ENCODE measurements at places on chromosomes 16 and 17. TPM values are rescaled to one million over a fixed set of nuclear protein-coding genes. Genes with fewer than 3 reads are reported as not detected.

DNA sequence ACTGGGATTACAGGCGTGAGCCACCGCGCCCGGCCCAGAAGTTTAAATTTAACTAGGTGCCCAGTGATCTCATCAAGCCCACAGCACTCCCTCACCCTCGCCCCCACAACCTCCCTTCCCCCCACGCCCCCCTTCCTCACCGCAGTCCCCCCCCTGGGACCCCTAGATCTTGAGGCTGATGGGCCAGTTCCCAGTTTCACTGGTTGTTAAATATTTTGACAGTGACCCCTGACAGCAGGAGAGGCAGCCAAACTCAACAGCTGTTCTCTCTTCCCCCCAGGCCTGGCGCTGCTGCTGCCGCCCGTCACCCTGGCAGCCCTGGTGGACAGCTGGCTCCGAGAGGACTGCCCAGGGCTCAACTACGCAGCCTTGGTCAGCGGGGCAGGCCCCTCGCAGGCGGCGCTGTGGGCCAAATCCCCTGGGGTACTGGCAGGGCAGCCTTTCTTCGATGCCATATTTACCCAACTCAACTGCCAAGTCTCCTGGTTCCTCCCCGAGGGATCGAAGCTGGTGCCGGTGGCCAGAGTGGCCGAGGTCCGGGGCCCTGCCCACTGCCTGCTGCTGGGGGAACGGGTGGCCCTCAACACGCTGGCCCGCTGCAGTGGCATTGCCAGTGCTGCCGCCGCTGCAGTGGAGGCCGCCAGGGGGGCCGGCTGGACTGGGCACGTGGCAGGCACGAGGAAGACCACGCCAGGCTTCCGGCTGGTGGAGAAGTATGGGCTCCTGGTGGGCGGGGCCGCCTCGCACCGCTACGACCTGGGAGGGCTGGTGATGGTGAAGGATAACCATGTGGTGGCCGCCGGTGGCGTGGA, 15.6 kb downstream of the QPRT start:
- no peak overlapping the region for H3K4me3 ChIP-seq
- DNase-seq, result peak; percentile 93
- H3K27ac ChIP-seq, result no peak overlapping the region
- no peaks in the 10 kb centered on the region for H3K36me3 ChIP-seq
- H3K27me3 ChIP-seq, result peaks cover 8% of the 10 kb centered on the region
- no peaks in the 10 kb centered on the region for H3K4me1 ChIP-seq

DNA sequence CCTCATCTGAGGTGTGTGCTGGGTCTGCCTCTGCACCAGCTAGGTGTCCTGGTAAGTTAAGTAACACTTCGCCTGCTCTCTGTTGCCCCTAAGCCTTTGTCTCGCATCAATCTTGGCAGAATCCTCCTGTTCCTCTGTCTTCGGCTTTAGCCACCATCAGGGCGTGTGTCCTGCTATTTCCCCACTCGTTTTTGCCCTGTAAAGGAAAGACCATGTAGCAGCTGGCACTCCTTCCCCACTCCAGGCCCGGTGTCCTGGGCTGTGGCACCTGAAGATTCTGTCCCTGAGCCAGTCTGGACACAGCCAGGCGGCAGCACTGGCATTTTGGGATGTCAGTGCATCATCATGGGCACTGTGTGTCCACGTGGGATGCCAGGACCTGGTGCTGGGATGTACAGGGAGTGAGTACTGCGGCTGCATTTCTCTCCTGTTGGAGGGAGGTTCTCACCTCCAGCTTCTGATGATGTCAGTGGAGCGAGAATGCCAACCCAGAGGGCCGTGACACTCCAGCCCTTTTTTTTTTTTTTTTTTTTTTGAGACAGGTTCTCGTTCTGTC, 26.2 kb upstream of the FOXK2 start:
- peaks cover 40% of the 10 kb centered on the region for H3K4me1 ChIP-seq
- no peaks in the 10 kb centered on the region for H3K36me3 ChIP-seq
- peak overlapping the region; percentile 1 for H3K4me3 ChIP-seq
- H3K27me3 ChIP-seq, result no peaks in the 10 kb centered on the region
- peak overlapping the region; percentile 72 for H3K27ac ChIP-seq
- peak; percentile 46 for DNase-seq

DNA sequence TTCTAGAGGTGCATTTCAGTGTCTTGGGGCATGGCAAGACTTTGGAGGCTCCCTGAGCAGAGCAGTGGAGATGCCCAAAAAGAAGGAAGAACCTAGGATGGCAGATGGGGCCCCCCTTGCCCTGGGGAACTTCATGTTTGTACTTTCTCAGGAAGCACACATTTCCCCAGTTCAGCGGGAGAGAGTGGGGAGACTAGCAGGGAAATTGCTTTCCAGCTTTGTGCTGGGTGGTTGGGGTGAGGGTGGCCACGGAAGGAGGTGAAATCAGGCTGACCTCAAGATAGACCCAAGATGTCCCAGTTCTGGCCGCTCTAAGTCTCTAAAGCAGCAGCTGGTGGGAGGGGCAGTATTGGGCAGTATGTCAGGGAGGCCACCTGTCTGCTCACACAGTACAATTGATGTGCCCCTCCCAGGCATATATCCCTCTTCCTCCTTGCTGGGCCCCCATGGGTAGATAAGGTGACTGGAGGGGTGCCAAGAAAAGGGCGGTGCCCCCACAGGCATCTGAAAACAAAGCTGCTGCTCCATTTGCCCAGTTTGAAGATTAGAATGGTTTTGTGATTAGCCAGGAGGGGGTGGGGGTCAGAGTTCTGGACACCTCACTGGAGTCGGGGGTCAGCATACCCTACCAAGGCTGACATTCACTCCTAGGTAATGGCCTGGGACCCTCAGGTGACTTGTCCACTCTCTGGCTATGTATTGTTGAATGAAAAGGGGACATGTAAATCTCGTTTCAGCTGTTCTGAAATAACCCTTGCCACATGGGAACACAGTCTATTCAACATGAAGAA, 17.1 kb upstream of the NAGLU start:
- H3K4me1 ChIP-seq, result peaks cover 62% of the 10 kb centered on the region
- peak; percentile 36 for DNase-seq
- H3K4me3 ChIP-seq, result peak overlapping the region; percentile 28
- no peaks in the 10 kb centered on the region for H3K27me3 ChIP-seq

DNA sequence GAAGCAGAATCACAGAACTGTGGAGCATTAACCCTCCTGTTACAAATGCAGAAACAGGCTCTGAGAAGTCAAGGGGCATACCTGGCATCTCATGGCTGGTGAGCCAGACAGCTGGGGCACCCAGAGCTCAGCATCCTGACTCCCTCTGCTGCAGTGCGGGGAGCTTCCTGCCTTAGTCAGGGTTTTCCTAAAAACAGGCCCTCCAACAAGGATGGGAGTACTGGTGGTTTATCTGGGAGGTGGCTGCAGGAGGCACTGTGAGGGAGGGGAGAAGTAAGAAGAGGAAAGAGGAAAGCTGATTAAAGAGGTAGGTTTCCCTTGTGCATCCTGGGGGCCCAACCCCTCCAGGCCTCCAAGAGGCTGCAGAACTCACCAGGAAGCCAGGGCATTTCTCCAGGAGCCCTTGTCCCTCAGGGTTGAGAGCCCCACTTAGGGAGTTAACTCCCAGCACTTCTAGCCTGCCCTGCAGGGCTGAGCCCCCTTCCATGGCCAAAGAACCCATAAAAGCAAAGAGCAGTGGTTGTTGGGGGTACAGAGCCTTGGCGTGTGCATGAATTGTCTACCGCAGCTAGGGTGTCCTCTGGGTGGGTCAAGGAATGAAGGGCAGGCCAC, 261.5 kb upstream of the RPL38 start:
- no peaks in the 10 kb centered on the region for H3K27me3 ChIP-seq
- no peak for DNase-seq
- H3K4me3 ChIP-seq, result no peak overlapping the region
- H3K27ac ChIP-seq, result no peak overlapping the region
- no peaks in the 10 kb centered on the region for H3K36me3 ChIP-seq
- H3K4me1 ChIP-seq, result no peaks in the 10 kb centered on the region

GRCh38 chr17:37461668-37462067, 28.0 kb upstream of the DUSP14 start:
- peaks cover 17% of the 10 kb centered on the region for H3K36me3 ChIP-seq
- no peak overlapping the region for H3K4me3 ChIP-seq
- H3K4me1 ChIP-seq, result peaks cover 15% of the 10 kb centered on the region
- no peak overlapping the region for H3K27ac ChIP-seq
- no peaks in the 10 kb centered on the region for H3K27me3 ChIP-seq

DNA sequence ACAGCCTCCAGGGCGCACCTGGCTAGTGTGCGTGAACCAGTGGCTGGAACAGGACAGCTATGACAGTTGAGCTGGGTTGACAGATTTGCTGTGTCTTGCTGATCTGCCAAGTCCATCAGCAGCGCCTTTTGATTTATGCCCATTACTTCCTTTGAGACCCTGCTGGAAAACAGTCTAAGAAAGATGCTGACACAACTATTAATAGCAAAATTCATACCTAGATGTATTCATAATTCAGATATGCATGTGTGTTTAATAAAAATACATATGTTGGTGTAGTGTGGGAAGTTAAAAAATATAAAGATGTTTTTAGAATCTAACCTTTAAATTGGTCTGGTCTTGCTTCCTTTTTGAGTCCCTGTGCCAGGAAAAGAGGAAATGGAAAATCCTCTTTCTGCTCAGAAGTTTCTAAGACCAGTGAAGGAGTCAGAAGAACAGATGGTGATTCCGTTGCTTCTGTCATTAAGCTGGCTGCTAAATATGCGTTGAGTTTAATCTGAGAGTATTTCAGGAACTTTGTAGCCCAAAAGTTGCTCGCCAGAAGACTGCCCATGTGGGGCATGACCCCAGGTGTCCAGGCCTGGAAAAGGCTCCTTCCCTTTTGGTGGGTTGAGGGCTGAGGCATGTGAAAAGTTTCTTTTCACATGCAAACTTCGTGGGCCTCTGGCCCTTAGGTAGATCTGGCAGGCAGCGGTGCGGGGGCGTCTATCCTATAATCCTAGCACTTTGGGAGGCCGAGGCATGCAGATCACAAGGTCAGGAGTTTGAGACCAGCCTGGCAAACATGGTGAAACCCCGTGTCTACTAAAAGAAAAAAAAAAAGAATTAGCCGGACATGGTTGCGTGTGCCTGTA, 40.0 kb upstream of the ENDOV start:
- H3K27me3 ChIP-seq, result no peaks in the 10 kb centered on the region
- H3K36me3 ChIP-seq, result peaks cover 95% of the 10 kb centered on the region
- DNase-seq, result peak; percentile 29
- no peaks in the 10 kb centered on the region for H3K4me1 ChIP-seq

GRCh38 chr17:5042157-5043022, 7.2 kb upstream of the SLC52A1 start:
- H3K27ac ChIP-seq, result no peak overlapping the region
- no peaks in the 10 kb centered on the region for H3K27me3 ChIP-seq
- H3K4me1 ChIP-seq, result no peaks in the 10 kb centered on the region
- DNase-seq, result no peak

DNA sequence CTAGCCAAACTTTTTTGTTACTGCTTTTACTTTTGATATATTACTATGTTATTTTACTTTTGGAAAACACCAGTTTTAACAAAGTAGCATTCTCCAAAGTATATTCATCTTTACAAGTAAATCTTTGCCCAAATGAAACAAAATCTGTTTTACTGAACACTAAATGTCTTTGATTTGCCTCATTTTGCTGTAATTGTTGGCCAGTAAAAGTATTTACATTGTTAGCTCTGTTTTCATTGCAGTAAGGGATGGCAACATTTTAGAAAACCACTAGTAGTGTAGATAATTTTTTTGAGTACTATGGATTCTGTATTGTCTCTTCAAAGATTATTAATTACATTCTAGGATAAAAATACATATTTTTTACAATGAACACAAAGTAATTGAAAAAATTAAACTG, 10.6 kb downstream of the SNTB2 start:
- H3K27me3 ChIP-seq, result no peaks in the 10 kb centered on the region
- no peaks in the 10 kb centered on the region for H3K36me3 ChIP-seq
- H3K27ac ChIP-seq, result no peak overlapping the region
- no peak for DNase-seq
- H3K4me1 ChIP-seq, result peaks cover 27% of the 10 kb centered on the region

DNA sequence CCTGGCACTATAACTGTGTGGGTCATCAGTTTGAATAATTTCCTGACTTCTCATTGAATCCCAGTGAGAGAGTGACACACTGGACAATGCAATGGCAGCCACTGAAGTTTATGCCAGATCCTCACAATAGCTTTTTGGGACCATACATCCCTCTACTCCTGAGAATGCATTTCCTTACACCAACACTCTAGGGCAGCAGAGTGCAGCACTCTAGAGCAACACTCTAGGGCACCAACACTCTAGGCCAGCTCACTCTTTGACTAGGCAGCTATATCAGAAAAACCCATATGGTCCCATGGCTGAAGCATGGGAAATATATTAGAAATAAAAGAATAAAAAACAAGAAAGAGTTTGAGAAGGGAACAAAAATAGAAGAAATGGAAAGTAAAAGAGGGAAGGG, 309.2 kb downstream of the MAP2K6 start:
- no peaks in the 10 kb centered on the region for H3K4me1 ChIP-seq
- no peak overlapping the region for H3K27ac ChIP-seq
- no peak overlapping the region for H3K4me3 ChIP-seq
- H3K27me3 ChIP-seq, result no peaks in the 10 kb centered on the region

GRCh38 chr17:78617511-78618061, 40.4 kb upstream of the DNAH17 start:
- H3K27ac ChIP-seq, result peak overlapping the region; percentile 39
- no peaks in the 10 kb centered on the region for H3K36me3 ChIP-seq
- DNase-seq, result no peak

- no peaks in the 10 kb centered on the region for H3K36me3 ChIP-seq
- H3K4me1 ChIP-seq, result no peaks in the 10 kb centered on the region
- no peak overlapping the region for H3K4me3 ChIP-seq
- no peaks in the 10 kb centered on the region for H3K27me3 ChIP-seq
- DNase-seq, result no peak
- H3K27ac ChIP-seq, result no peak overlapping the region
These were observed 42.2 kb downstream of the ABAT start for GRCh38 chr16:8716592-8716991.

Gene FZD2
- 15.9 TPM for total RNA-seq

Gene DECR2
- 18.1 TPM for total RNA-seq

Gene CLEC18A
- total RNA-seq, result 0.29 TPM

Gene MCRIP2
- total RNA-seq, result 20.0 TPM

Gene KRTAP2-1
- not detected for total RNA-seq

Gene KRTAP17-1
- not detected for total RNA-seq

Gene VAT1L
- under 0.01 TPM for total RNA-seq

Gene CACNA1G
- under 0.01 TPM for total RNA-seq

Gene NOS2
- total RNA-seq, result not detected

Gene CD300H
- not detected for total RNA-seq

Gene SDF2
- 40.9 TPM for total RNA-seq

Gene ETV4
- 0.72 TPM for total RNA-seq

All from osteoblast (primary cell).